Suppressor macrophage treated with lipopolysaccharide for 4 hours (primary cell): ENCODE measurements at places on chromosomes 6 and 20.

GRCh38 chr6:73558624-73559398 is 38.0 kb upstream of the EEF1A1 start:
- no peak for DNase-seq

GRCh38 chr6:32622545-32623401 is 14.4 kb upstream of the HLA-DQA1 start:
- DNase-seq = peak; percentile 76

DNA sequence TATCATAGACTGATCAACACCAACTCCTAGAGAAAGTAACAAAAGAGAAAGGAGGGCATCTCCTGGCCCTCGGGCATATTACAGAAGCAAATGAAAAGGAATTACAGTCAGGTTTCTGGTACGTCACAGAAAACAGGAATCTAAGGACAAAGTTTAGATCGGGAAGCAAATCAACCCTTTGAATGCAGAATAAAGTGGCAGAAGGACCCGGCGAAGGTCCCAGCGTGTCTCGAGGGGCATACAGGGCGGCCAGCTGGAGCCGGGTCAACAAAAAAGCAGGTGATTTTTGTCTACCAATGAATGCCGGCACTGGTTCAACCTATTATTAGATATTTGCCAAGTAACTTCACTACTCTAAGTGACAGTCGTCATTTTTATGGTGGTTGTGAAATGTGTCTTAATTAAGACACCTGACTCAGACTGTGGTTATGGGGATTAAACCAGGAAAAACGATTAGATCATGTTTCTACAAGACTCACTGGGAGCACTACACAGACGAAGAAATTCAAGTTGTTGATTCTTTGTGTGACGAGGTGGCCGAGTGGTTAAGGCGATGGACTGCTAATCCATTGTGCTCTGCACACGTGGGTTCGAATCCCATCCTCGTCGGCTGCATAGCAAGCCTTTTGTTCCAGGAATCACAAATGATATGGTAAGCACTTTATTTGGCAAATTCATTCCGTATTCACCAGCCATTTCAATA is 12.4 kb upstream of the ZSCAN9 start:
- DNase-seq = peak; percentile 79

DNA sequence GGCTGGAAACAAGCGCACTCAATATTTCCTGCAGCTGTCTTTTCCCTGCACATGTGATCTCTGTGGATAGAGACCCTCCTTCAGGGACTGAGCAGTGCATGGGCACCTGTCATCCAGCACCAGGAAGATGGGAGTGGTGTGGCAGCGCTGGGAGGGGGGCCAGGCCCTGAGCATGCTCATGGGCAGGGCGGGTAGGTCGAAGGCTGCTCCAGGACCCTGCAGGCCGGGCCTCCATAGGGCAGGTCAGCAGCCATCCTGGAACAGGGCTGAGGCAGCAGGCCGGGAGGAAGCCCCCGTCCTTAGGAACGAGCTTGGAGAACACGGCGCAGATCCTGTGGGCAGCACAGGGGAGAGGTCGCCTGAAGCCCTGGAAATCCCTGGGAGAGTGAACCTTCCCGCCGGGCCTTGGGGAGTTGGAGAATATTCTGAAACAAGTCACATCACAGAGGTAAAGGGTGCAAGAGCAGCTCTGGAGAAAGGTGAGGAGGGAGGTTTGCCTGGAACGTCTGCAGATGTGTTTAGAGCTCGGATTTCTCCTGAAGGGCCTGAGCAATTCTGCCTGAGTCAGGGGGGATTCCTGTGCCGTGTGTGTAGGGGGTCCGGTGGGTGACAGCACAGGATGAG is 133.2 kb downstream of the SMOC2 start:
- DNase-seq = no peak

DNA sequence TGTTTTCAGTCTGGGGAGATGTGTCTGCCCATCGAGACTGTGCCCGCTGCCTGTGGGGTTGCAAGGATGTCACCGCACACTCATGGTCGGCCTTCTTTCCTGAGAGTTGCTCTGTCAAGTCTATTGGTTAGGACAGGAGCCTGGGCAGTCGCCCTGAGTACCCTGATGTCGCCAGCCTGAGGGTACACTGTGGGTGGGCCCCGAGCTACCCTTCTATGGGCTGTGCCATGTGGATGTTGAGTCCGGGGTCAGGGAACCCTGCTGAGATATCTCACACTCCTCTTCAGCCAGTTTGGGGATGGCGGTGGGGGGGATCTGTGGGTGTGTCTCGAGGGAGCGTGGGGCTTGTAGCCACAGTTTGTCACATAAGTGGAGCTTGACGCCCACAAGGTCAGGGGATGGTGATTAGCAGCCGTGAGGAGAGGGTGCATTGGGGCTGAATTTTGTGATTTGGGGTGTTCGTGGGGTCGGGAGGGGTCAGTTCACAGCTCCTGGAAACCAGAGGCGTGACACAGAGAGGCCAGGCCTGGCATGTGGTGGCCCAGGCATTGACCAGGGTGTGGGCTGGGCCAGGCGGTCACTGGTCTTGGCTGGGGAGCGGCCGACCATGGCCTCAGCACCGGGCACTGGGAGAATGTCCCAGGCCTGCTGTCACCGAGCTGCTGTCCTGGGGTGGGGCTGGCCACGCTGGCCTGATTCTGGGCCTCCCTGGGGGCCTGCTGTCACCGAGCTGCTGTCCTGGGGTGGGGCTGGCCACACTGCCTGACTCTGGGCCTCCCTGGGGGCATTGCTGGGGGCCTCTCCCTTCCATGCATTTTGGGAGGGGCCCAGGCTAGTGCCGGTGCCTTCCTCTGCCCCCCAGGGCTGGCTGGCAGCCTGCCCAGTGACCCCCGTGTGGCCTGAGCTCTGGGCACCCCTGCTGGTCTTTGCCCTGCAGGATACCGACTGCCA is 1.6 kb upstream of the NPBWR2 start:
- no peak for DNase-seq

GRCh38 chr20:46938434-46938833 is 43.8 kb downstream of the EYA2 start:
- peak; percentile 5 for DNase-seq
